ENCODE measurements at places on chromosomes 4 and X.

DNA sequence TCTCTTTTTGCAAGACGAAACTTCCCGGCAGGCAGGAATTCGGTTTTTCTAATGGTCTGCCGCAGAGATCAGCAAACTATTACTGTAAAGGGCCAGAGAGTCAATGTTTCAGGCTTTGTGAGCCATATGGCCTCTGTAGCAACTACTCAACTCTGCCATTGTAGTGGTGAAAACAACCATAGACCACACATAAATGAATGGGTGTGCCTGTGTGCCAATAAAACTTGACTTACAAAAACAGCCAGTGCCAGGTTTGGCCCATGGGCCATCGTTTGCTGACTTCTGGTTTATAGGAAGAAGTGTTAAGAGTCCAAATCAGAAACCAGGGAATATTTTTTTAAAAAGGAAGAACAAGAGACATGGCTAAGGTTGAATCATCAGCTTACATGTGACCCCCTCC, 163.0 kb downstream of the SH3KBP1 start:
- DNase-seq = no peak

- DNase-seq = no peak
Observed at GRCh38 chr4:3112609-3113469, 38.4 kb downstream of the HTT start.

GRCh38 chrX:9438933-9439494, 25.8 kb upstream of the TBL1X start:
- DNase-seq = no peak

GRCh38 chr4:886244-886643, 45.9 kb downstream of the GAK start:
- DNase-seq = no peak

DNA sequence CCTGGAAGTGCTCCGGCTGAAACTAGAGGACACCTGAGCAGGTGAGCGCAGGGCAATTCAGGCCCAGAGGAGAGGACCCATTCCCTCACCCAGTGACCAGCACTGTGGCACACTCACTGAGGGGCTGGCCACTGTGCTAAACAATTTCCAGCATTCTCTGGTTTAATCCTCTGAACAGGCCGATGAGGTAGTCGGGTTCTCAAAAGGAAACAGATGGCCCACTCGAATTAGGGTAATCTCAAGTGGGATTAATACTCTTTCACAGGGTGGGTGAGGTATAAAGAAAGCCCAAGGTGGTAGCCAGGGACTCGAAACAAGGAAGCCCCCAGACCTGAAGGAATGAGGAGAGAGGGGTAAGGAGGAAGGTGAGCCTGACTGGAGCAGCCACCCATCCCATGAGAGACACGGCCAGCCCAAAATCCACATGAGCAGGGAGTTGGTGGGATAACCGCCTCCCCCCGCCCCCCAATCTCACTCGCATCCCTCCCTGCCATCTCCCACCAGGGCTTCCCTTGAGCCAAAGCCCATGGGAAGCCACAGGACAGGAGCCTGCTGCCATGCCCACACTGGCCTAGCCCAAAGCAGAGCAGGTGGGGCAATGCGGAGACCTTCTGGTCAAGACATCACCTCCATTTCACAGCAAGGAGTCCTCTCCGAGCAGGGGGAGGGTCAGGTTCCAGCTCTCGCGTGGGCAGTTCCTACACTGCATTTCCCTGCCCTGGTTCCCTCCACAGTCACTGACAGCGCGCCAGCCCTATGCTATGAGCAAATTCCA, 55.0 kb downstream of the SH3KBP1 start:
- no peak for DNase-seq

- no peak for DNase-seq
Observed at GRCh38 chr4:22510750-22511149, 5.1 kb downstream of the ADGRA3 start.

DNA sequence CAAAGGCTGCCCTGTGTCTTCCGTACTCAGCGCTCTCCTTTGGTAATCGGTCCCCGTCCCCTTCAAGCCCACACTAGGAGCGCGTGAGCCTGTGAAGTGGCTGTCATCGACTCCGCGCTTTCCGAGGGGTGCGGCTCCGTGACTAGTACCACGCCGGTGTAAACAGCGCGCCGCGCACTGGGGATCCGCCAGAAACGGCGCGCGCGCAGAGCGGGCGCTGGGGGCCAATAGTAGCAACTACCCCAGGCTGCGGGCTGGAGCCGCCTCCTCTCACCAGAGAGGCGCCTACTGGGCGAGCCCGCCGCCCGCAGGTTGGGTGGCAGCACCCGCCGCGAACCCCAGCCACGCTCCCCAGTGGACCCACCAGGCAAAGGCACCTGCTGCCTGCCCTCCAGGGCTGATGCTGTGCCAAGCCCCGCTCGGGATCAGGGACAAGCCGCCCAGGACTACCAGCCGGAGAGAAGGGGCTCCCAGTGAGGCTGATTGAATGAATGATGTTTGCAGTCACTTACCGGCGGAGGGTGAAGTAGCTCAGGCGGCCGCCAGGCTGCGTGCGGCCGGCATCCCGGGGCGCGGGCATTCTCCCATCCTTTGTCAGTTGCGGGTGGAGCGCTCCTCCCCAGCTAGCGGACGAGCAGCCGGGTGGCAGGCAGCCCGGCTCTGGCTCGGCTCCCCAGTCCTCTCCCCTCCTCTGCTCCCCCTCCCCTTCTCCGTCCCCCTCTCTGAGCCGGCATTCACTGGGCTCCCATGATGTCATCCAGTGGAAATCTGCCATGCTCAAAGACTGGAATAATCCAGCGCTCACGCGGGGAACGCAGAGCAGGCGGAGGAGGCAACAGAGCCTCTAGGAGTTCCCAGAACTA, 370.3 kb upstream of the SMIM31 start:
- peak; percentile 60 for DNase-seq

DNA sequence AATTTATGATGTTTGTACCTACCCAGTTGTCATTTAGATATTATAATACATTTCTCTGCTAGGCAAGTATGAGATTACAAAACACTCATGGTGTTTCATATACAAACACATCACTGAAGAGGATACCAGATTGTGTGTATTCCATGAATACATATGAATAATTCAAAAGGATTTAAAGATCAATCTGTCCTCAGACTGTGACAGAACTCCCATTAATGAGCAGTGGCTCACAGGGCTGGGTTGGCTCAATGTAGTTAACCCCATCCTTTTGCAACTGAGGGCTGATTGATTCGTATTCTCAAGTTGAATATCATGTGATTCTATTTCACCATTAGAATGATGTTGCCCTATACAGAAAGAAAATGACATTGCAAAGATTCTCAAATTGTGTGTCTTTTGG, 79.6 kb upstream of the SPANXN2 start:
- no peak for DNase-seq

DNA sequence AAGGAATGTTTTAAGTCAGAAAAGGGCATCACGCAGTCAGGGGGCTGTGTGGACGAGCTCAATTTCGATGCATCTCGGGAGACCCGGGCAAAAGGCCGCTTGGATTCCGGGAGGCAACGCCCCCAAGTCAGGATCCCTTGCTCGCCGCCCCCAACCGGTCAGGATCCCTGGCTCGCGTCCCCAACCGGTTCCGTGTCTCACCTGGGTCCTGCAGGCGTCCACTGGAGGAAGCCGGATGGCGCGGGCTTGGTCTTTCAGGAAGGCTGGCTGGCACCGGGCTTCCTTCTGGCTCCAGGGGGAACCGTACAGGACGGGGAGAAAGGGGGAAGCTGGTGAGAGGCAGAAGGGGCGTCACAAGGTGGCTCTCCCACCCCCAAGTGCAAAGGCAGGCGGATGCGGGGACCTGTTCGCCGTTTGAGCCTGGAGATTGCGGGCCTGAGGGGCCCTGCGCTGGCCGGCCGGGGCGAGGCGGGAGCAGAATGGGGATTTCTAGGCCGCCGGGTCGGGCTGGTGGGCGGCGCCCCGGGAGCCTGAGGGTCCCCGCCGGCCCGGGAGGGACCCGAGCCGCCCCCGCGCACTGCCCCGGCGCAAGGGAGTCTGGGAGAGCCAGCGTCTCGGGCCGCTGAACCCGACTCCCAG, 84.7 kb downstream of the HPRT1 start:
- DNase-seq = no peak

- DNase-seq = no peak
Observed at GRCh38 chrX:40778861-40779575, 43.7 kb upstream of the MED14 start.

GRCh38 chrX:136936183-136936549, 55.6 kb upstream of the RBMX start:
- DNase-seq = no peak

DNA sequence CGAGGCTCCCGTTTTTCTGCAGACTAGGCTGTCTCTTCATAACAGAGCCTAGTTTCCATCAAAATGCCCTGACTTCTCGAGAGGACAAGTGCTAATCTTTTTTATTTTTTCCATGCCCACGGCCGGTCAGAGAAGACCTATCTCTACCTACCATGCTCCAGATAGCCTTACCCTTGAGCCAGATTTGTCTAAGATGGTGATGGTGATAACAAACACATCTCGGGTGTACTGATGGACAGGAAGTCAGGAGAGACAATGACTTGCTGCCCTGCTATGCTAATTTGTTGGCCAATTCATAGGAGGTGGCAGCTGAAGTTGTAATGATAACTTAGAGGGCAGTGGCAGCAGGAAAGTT, 42.2 kb upstream of the NKRF start:
- no peak for DNase-seq

- no peak for DNase-seq
Observed at GRCh38 chrX:129262912-129263311, 260.4 kb downstream of the SMARCA1 start.

GRCh38 chrX:65537229-65537628, 2.6 kb upstream of the LAS1L start:
- no peak for DNase-seq

- DNase-seq = no peak
Observed at GRCh38 chr4:77398256-77398655, 207.4 kb upstream of the CXCL13 start.

DNA sequence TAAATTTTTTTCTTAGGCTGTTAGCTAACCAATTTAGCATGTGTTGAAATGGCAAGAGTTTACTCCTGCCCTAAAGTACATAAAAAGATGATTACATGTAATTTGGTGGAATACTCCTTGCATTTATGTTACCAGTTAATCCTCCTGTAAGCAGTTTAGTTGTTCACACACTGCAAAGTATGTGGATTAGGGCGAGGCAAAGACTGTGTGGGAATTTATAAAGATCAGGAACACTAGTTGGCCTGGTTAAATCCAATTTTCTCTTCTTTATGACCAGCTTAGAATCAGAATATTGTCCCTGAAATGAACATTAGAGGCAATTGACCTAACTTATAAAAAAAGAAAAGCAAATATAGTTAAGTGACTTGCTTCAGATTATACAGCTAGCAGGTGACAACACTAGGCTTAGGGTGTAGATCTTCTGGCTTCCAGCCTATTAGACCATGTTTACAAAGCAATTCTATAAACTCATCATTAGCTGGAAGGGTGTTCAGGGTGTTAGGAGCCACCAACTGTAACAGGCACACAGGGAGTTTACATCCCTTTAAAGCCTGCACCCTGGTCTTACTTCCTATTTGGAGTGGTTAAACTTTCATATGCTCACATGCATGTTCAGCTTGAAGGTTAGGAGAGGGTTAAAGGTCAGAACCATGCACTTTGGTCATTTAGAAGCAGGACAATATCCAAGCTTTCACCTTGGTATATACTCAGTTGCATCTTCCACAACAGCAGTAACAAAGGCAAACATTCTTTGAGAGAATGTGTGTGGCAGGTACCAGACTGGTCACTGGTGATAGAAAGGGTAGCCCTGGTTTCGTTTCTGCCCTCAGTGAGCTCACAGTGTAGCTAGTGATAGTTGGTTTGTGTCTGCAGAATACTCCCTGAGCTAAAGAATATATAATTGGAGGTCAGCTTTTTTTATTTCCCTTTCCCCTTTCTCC, 72.6 kb downstream of the GC start:
- DNase-seq = no peak

DNA sequence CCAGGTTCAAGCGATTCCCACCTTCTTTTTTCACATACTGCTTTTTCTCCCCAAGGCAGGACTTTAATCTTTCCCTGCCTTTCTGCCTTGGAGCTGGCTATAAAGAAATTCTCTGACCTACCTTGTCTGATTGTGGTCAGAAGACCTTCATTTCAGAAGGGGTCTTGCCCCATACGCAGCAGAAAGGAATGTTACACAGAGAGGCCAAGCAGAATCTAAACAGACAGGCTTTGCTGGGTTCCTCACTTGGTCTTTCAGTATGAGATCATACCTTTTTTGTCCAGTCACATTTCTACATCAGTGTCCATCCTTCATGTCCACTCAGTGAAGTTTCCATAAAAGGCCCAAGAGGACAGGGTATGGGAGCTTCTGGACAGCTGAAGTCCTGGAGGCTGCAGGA, 108.3 kb upstream of the RBPJ start:
- no peak for DNase-seq

GRCh38 chr4:41189666-41190065, 24.7 kb downstream of the APBB2 start:
- no peak for DNase-seq

GRCh38 chrX:2325076-2325784, 175.5 kb downstream of the DHRSX start:
- no peak for DNase-seq

DNA sequence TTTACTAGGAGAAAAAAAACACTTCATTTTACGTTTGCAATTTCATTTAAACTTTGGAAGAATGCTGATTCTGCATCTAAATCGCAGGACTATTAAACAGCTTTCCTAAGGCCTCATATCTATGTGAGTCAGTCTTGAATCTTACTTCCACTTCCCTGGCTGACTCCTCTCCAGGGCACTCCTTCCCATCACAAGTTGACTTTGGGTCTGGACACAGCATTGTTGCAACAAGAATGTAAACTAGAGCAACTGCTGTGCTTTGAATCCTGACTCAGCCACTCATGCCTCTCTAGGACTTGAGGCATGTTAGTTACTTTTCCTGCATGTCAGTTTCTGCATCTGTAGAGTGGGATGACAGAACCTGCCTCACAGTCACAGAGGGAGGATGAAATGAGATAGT, 413.8 kb downstream of the FAT4 start:
- DNase-seq = no peak

DNA sequence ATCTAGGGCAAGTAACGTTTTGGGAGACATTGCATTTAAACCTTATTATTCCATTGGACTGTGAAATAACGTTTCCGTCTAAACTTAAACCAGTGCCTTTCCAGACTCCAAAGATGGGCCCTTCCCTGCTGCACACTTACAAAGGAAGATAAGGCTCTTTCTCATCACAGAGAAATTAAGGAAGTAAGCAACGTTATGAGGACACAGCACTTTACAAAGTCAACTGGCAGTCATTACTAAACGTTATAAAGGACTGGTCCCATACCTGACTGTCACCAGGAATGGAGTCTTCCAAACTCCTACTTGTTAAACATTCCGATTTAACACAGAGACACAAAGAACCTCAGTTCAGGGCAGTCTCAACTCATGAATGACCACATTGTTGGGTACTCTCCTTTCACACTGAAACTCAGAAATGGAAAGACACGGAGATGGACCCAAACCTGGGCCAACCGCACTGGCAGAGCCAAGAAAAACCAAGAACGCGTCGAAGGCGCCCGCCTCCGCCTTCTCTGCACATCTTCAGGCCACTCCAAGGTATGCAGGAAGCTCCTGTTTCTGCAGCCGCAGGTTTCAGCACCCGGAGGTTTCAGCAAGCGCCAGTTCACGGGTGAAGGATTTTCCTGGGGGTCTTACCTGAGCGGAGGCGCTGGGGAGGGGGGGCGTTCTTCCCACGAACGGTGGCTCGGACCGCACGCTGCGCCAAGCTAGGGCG, 670 bp downstream of the PAPSS1 start:
- DNase-seq = no peak
